ENCODE measurements at places on chromosomes 1 and 21. TPM values are rescaled to one million over a fixed set of nuclear protein-coding genes. Genes with fewer than 3 reads are reported as not detected.

DNA sequence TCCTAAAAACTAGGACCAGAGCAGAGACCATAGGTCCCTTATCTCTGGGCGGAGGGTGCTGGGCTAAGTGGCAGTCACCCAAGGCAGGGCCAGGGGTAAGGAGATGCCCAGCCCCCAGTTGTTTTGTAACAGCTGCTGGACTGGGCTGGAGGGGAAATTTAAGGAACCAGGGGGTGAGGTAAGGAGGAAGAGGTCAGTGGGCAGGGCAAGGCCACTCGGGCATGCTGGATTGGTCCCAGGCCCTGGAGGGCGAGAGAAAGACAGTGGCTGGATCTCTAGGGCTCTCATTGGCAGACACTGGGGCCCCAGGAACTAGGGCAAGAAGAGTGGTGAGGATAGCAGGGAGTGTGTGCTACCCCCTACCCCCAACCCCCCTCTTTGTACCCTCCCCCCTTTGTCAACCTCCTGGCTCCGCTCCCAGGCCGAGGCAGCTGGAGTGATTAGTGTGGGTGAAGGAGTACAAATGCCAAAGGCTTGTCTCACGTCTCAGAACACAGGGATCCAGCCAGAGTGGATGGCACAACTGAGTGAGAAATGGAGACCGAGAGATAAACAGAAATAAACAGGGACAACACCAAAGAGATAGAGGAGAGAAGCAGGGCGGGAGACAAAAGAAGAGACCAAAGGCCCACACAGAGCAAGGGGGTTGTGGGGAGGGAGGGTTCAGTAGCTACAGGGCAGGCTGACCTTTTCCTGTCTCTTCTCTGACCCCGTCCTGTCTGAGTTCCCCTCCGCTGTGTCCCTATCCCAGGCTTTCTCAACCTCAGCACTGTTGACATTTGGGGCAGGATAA is 20.5 kb upstream of the THRAP3 start:
- peak; percentile 76 for DNase-seq

IGSF3 gene
- 0.85 TPM for total RNA-seq

WDR26 gene
- total RNA-seq: 111 TPM

KCNH1 gene
- total RNA-seq: 0.21 TPM

DCST1 gene
- not detected for total RNA-seq

GRCh38 chr1:117594261-117594990 is 11.4 kb upstream of the TENT5C start:
- peak; percentile 67 for DNase-seq
